ENCODE measurements at places on chromosomes 2 and 18.

- DNase-seq, result no peak
Measured at GRCh38 chr2:197613509-197613987, 61.8 kb downstream of the RFTN2 start.

DNA sequence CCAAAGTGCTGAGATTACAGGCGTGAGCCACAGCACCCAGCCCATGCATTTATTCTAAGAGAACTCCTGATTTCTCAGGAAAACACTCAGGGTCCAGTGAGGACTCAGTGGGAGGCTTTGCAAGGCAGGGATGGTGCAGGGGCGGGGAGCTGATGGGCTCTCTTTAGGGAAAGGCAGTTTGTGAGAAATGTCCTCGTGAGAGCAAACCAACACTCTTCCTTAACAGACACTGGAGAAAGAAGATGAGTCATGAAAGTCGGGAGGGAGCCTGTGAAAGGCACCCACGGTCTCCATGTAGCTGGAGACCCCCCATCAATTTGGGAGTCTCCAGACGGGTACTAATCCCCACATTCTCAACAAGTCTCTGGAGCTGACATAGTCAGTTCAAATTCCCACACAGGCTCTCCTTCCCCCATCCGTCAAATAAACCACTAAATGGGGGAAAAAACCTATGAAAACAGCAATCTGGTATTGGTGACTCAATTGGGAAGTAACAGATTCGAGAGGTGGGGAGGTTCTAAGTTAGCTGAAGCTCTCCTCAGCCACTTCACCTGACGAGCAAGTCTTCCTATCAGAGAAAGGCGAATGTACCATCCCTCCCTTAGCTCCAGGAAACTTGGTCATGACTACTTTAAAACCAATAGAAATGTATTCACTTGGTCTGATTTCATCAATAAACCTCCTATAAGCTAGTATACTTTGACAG is 11.0 kb upstream of the CREG2 start:
- DNase-seq, result no peak

GRCh38 chr2:8799004-8799403 is 38.4 kb downstream of the KIDINS220 start:
- DNase-seq, result no peak

- DNase-seq, result peak; percentile 21
Measured at GRCh38 chr2:88755836-88756235, 64.4 kb downstream of the RPIA start.

GRCh38 chr18:36075862-36076587 is 8.7 kb upstream of the RPRD1A start:
- DNase-seq, result peak; percentile 48

- no peak for DNase-seq
Measured at GRCh38 chr2:185316383-185316782, 422.2 kb upstream of the FSIP2 start.

DNA sequence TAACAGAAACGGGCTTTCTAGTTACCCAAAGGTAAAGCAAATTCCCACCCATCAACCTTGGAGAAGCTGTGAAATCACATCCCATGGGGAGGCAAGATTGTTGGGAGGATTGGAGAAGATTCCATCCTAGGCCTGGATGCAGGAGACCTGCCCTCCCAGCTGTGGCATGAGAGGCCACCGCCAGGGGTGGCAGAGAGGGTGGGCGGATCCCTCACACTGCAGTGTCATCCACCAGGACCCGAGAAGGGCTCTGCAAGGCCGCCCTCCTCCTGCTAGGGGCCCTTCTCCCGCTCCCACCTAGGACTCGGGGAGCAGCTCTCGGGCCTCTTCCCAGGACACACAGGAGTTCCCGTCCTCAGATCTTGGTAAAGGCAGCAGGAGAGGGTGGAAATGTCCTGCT is 15.5 kb upstream of the ATG16L1 start:
- DNase-seq, result no peak

DNA sequence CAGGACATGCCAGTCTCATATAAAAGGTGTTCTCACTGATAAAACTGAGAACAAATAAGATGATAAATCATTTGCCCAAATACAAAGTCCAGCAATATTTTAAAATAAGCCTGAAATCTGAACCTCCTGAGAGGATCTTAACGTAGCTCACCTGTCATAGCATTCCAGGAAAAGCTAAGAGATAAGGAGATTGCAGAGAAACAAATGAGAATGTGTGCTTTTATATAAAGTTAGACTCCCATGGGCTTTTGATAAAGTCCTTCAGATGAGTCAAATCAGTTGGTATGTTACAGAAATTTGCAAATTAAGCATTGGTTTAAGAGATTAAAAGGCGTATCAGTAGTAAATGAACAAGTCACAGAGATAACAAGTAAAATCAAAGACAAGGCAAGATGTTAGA is 452.9 kb upstream of the CHAC2 start:
- DNase-seq, result no peak

DNA sequence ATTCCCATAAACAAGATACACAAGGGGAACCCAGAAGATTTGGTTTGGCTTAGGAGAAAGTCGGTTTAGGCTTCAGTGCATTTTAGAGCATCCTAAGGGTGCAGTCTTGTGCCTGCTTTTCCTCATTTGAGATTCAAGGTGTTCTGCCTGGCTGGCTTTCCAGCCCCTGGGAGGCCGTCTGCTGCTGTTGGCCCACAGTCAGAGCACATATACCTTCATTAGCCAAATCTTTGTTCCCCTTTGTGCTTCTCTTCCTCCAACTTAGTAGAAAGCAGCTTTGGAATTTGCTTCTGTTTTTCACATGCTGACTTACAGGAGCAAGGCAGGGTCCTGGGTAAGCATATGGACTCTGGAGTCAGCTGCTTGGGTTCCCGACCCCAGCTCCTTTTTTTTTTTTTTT is 477.1 kb upstream of the TCF4 start:
- no peak for DNase-seq

GRCh38 chr18:33901894-33902512 is 322.7 kb downstream of the NOL4 start:
- DNase-seq, result no peak

DNA sequence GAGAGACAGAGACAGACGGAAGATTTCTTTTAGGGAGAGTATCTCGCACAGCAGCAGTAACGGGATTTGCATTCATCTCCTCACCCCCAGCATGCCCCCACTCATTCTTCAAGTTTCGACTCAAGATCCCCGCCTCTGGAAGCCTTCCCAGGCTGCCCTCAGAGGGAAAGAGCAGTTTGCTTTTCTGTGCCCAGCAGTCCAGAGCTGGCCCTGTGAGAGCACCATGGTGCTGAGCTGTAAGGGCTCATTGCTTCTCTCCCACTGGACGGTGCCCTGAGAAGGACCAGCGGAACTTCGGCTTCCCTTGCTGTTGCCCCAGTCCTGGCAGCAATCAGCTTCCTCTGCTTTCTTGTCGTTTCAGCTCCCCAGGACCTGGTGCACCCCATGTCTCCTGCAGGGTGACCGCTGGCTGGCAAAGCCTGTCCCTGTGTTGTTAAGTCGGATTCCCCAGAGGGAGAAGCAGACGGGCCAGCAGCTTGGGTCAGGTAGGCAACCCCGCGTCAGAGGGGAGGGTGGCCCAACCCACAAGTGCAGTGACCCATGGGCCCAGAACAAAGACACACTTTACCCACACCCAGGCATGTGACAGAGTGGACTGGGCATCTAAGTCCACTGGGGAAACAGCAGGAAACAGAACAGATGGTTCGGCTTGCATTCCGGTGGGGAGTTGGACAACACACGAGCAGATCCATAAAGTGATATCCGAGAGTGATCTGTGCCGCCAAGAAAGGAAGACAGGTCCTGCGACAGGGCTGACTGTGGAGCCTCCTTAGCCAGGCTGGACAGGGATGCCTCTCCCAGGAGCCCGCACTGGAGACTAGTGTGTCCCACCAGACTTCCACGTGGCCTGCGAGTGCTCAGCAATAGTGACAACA is 36.6 kb downstream of the TMEM177 start:
- no peak for DNase-seq

DNA sequence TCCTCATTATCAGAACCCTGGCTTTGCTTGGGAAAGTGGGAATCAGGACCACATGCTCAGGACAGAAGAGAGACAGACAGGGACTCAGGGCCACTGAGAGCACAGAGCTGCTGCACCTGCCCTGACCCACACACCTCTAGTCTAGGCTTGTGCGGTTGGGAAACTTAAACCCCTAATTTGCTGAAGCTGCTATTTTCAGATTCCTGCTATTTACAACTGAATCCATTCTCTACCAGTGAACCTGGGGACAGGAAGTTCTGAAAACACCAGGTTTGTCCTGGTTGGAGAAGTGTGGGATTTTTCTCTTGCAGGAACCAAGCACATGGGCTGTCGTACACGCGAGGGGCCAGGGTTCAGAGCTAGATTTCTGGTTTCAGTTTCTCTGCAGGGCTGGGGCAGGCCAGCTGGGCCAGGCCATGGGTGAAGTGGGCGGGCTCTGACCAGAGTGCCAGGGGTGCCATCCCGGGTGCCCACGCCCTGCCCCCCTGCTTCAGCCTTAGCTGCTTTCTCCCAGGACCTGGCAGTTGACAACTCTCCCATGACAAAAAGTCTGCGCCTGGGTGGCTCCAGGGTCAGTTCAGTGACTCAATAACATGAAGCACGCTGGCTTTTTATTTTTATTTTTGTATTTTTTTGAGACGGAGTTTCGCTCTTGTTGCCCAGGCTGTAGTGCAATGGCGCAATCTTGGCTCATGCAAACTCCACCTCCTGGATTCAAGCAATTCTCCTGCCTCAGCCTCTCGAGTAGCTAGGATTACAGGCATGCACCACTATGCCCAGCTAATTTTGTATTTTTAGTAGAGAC is 51.3 kb upstream of the SLC1A4 start:
- peak; percentile 64 for DNase-seq

- DNase-seq, result no peak
Measured at GRCh38 chr2:145324748-145325147, 804.8 kb upstream of the ZEB2 start.

DNA sequence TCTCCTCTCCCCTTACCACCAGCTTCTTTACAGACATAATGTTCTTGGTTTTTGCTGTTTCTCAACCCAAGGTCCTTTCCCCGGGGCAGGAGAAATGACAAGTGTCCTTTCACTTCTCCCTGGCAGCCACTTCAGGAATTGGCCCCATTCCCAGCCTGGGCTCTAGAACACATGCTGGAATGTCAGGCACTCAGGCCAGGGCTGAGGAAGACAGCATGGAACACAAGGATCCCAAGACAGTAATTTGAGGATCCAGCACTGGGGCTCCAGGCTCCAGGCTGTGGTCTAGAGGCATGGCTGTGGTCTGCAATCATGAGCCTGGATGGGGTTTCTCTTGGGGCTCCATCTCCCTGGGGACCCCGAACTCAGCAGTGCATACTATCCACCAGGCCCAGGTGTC is 201.4 kb downstream of the CELF4 start:
- DNase-seq, result no peak

DNA sequence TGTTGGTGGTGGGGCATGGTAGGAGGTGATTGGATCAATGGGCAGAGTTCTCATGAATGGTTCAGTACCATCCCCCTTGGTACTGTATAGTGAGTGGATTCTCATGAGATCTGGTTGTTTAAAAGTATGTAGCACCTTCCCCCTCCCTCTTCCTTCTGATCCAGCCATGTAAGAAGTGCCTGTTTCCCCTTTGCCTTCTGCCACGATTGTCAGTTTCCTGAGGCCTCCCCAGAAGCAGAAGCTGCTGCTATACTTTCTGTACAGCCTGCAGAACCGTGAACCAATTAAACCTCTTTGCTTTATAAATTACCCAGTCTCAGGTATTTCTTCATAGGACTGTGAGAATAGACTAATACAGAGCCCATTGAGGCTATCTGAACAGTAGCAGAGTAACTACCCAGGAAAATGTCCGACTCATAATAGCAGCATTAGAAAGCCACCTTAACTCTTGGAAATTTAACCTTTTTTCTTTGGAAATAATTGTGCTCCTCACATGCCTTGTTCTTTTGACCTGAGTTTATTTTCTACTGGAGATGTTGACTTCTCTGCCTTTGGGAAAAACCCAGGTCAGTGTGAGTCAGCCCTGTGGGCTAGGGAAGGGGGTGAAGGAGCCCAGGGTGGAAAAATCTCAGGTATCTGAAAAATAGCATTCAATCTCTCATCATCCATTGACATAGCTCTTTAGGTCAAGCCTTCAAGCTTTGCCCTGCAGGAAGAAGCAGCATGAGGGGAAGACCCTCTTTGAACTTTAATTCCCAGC is 18.1 kb downstream of the CYP1B1 start:
- DNase-seq, result no peak

- peak; percentile 65 for DNase-seq
Measured at GRCh38 chr2:11123856-11124759, 31.2 kb upstream of the SLC66A3 start.

GRCh38 chr2:46461709-46462171 is 17.6 kb upstream of the TMEM247 start:
- peak; percentile 57 for DNase-seq

DNA sequence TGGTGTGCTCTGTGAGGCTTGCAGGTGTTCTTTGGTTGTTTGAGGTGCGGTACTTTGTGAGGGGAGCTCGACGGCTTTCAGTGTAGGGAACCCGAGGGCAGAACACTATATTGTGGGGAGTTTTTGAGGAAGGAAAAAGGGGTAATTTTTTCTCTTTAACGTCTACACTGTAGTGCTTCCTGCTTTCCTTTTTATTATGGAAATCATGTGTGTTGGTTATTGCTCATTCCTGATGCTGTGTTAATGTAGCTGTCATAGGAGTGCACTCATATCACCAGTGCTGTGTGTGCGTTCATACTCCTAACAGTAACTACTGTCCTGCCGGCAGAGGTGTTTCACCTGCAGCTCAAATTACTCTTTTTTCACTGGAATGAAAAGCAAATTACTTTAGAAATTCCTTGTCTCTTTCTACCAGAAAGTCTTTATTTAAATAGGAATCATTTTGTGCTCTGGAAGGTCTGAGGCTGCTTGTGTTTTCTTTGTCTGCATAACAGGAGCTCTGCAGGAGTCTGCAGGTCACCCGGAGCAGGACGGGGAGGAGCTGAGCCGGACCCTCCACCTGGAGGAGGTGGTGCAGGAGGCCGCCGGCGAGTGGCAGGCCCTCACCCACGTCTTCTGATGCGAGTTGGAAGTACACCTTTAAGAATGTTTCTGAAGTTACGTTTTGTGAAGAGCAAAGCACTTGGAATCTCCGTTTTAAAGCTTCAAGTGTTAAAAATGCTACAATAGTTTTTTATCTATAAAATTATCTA is 145.5 kb downstream of the ZNF236 start:
- DNase-seq, result no peak

DNA sequence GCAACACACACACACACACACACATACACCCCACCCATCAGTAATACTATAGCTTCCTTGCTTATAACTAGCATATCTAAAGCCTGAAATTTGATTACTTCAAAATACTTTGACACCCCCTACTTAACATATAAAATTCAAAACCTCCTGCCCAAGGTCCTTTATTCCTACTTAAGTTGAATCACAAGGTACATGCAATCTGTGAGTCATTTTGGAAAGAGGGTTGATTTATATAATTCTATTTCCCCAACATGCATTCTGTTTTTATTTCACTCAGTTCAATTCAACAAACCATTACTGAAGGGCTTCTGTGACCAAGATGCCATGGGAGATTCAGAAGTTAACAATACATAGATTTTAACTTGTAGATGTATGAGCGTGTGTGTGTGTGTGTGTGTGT is 420.7 kb downstream of the METTL4 start:
- DNase-seq, result no peak

GRCh38 chr2:69771461-69771860 is 29.5 kb downstream of the ANXA4 start:
- no peak for DNase-seq

GRCh38 chr2:154433010-154433409 is 265.5 kb upstream of the KCNJ3 start:
- DNase-seq, result no peak
